ENCODE measurements at places on chromosomes 13 and 19.

DNA sequence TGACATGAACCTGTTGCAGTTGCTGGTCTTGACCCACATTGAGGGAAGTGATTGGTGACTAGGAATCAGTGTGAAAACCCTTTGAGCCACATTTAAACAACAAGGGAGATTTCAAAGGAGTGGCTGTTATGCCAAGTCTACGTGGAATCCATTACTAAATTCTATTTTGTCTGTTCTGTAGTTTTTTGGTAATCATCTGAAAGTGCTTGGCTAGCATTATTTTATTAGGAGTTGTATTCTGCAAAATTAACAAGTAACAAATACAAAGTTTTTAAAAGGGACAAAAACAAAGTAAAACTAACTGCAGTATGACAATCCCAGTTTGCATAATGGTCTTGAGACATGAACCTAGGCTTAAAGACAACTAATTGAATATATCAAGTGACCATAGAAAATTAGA lies 14.0 kb upstream of the ZNF780A start:
- no peak for DNase-seq

GRCh38 chr13:68810660-68811059 lies 1297.0 kb upstream of the ATXN8OS start:
- no peak for DNase-seq

GRCh38 chr13:23673354-23673753 lies 103.1 kb downstream of the TNFRSF19 start:
- DNase-seq: peak; percentile 11

- no peak for DNase-seq
These were observed 11.2 kb downstream of the WDFY2 start for GRCh38 chr13:51595416-51595815.

- no peak for DNase-seq
These were observed 2.1 kb downstream of the IFNL2 start for GRCh38 chr19:39270036-39270871.

- peak; percentile 22 for DNase-seq
These were observed 19.1 kb downstream of the GPR183 start for GRCh38 chr13:99288089-99288488.

GRCh38 chr13:67148161-67148571 lies 82.0 kb downstream of the PCDH9 start:
- peak; percentile 6 for DNase-seq

DNA sequence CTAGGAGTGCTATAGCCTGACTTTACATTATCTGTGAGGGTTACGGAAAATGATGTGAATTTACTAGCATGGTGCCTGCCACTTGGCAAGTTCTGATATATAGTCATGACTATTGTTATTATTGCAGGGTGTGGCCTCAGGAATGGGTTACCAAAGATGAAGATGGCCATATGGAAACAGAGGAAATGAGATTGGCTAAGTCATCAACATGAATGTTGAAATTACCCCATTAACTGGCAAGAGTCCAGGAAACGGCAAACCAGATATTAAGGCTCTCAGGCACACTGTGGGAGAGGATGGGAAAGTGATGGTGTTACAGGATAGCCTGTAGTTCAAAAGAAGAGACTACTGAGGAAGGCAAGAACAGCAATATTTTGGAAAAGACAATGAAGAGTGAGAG lies 183.3 kb downstream of the KCNRG start:
- no peak for DNase-seq

- peak; percentile 1 for DNase-seq
These were observed 11.2 kb upstream of the ARHGEF18 start for GRCh38 chr19:7337380-7338194.

DNA sequence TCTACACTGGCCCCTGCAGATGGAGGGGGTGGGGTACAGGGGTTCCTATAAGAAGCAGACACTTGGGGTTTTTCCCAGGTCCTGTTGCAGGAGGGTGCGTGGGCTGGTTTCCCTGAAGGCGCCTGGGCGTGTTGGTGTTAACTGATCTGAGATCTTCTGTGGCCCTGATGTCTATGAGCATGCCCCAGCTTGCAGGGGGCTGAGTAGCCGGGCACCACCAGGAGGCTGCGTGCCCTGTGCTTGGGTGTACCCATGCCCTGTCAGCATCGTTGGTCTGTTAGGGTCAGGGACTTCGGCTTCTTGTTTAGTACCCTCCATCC lies 45.3 kb downstream of the CAPN12 start:
- DNase-seq: no peak

- DNase-seq: no peak
These were observed 858.0 kb downstream of the SLITRK1 start for GRCh38 chr13:83024232-83024631.

DNA sequence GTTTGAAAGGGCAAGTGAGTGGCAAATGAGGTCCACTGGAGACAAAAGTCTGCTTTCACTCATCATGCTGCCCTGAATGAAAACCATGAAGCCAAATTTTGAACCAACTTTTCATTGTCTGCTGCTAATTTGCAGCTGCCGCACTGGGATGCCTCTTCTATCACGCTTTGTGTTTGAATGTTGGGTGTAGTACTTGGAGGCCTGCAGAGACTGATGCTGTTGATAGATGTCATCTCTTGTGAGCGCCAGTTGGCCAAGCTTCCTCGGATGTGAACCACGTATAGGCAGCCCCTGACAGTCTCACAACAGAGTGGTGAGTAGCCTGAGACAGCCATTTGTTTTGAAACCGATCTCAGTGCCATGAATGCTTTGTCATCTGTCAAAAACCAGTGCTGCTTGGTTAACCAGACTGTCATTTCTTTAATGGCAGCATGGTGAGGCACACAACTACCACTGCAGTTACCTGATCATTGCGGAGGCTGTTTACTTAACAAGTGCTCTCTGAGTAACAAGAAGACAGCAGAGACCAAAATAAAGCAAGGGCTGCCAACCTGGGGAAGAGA lies 31.2 kb upstream of the SLC10A2 start:
- no peak for DNase-seq

DNA sequence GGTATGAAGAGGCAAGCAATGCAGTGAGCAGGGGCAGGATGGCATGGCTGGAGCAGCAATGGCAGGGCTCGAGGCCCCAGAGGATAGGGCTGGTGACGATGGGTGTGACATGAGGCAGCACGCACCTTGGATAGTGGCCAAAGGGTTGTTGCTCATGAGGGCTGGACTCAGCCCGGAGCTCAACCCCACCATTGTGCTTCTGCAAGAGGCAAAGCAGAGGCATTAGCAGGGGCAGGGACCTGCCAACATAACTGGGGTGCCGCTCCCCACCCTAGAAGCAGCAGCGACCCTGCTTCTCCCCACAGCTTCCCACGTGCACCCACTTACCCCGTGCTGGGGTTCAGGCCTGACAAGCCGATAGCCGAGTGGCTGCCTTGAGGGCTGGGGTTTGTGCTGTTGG lies 15.8 kb downstream of the ZNF574 start:
- DNase-seq: no peak

DNA sequence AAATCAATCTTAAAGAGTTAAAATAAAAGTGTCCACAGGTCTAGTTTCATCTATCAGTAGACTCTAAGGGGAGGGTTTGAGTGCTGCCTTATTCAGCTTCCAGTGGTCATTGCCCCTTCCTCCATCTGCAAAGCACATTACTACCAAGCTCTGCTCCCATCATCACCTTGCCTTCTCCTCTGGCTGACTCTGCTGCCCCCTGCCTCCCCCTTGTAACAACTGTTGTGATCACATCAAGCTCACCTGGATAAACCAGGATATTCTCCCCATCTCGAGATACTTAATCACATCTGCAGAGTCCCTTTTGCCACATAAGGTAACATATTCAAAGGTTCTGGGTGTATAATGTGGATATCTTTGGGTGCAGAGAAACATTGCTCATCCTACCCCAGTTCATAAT lies 43.3 kb upstream of the GPC6 start:
- no peak for DNase-seq

- no peak for DNase-seq
These were observed 10.8 kb upstream of the CEACAM1 start for GRCh38 chr19:42538841-42539709.

- no peak for DNase-seq
These were observed 47.9 kb downstream of the DCT start for GRCh38 chr13:94431574-94431973.

- no peak for DNase-seq
These were observed 3.2 kb downstream of the RASL11A start for GRCh38 chr13:27273658-27274425.

DNA sequence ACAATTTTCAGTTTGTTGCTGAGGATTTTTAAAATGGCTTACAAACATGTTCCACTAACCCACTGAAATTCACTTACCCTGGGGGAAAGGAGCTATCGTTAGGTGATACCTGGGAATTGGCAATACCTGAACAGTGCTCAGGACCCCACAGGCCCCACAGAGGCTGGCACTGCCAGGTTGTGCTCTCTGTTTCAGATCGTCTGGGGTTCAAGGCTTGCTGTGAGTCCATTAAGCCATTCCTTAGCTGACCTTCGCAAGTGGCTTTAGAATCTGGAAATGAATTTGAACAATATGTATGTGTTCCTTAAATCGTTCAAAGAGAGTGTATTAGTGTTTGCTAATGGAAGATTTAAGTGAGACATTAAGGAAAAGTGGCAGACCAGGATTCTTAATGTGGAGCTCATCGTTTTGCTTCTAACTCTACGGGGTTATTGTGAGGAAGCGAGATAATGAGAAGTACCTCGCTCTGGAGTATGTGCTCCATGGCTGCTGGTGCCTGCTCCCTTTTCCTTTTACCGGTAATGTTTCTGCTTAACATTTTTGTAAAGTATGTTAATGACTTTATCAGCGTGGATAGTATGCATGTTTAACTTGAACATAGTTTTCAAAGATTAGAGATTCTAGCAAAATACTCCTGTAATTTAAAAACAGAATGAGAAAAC lies 13.6 kb downstream of the KLF5 start:
- no peak for DNase-seq

- DNase-seq: no peak
These were observed 13.9 kb upstream of the HS6ST3 start for GRCh38 chr13:96075953-96076543.

- no peak for DNase-seq
These were observed 594 bp downstream of the ZNF146 start for GRCh38 chr19:36215276-36216123.

DNA sequence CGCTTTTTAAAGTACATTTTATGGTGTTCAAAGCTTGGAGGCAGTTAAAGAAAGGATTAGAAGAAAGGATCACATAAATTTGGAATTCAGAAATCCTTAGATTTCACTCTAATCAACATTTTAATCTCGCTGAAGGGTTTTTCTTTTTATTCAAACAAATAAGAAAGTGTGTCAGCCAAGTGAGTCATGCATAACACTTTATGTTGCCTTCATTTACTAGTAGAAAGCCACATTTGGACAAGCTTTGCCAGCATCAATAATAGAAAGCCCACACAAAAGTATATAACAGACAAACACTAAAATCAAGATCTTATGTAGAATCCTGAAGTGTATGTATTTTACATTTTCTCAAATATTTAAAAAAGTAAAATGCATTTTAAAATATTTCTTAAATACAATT lies 154.9 kb upstream of the TRPC4 start:
- no peak for DNase-seq

- DNase-seq: no peak
These were observed 1290.9 kb upstream of the ATXN8OS start for GRCh38 chr13:68816715-68817114.

DNA sequence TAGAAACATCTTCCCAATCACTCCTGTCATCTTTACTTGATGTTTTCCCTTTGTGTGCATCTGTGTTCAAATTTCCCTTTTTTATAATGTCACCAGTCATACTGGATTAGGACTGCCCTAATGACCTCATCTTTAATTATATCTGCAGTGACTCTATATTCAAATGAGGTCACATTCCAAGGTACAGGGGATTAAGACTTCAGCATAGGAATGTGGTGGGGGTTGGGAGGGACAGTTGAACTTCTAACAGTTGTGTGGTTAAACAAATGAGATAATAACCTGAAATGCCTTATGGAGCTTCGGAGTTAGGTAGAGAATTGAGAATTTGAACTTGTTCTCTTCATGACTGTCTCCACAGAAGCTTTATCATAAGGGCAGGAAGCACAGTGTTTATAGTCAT lies 23.0 kb downstream of the PAN3 start:
- no peak for DNase-seq

GRCh38 chr13:112104881-112105234 lies 37.9 kb downstream of the SOX1 start:
- DNase-seq: no peak

GRCh38 chr13:43115141-43115540 lies 91.8 kb downstream of the DNAJC15 start:
- DNase-seq: no peak

DNA sequence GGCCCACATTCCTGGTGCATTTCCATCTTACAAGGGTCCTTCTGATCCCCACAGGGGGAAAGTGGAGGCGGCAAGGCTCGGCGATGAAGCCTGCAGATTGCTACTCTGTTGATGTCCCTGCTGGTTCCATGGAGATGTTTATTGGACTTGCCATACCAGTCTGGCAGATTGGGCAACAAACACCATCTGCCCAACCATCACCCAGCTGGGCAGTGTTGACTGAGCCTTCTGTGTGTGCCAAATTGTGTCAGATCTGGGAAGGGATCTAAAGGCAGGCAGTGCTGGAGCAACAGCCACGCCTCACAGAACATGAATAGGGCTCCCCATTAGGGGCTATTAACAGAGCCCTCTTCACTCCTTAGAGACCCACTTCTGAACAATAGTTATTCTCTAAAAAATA lies 35.0 kb downstream of the FLT1 start:
- peak; percentile 98 for DNase-seq

DNA sequence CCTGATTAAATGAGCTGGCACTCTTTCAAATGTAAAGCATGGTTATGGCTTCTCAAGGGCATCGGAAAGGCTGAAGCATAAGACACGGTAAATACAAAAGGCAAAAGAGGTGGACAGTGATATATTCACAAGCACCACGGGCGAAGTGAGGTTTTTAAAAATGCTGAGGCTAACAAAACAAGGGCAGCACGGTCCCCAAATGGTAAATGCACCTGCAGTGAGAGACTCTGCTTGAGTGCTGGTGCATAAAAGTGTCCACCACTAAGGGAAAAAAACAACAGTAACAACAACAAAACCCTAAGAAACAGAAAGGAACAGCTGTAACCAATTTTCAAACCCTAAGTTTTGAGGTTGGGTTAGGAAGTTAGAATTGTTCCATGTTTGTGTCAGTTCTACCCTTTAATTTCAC lies 234.9 kb downstream of the PCDH9 start:
- no peak for DNase-seq

GRCh38 chr13:102897371-102898138 lies 51.7 kb downstream of the ERCC5 start:
- peak; percentile 69 for DNase-seq

- peak; percentile 80 for DNase-seq
These were observed 61.4 kb upstream of the NFIC start for GRCh38 chr19:3304871-3305423.

DNA sequence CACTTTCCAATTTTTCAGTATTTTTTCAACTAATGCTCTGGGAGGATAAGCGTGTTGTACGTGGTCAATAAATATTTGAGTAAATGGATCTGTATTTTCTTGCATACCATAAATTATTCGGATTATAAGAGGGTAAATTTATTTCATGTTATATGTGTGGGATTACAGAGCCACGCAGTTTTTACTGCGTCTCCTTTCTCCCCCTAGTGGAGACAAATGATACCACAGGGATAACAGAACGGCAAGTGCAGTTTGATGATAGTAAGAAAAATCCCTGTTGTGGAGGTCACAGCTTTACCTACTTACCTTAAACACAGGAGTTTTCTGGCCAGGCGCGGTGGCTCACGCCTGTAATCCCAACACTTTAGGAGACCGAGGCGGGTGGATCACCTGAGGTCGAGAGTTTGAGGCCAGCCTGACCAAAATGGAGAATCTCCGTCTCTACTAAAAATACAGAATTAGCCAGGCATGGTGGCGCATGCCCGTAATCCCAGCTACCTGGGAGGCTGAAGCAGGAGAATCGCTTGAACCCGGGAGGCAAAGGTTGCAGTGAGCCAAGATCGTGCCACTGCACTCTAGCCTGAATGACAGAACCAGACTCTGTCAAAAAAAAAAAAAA lies 16.8 kb downstream of the MBD3L2B start:
- DNase-seq: no peak
